Activated T-helper 1 cell treated with Interleukin-2 at 50 U/mL for 16 hours (primary cell): ENCODE measurements at places on chromosomes 4 and X.

DNA sequence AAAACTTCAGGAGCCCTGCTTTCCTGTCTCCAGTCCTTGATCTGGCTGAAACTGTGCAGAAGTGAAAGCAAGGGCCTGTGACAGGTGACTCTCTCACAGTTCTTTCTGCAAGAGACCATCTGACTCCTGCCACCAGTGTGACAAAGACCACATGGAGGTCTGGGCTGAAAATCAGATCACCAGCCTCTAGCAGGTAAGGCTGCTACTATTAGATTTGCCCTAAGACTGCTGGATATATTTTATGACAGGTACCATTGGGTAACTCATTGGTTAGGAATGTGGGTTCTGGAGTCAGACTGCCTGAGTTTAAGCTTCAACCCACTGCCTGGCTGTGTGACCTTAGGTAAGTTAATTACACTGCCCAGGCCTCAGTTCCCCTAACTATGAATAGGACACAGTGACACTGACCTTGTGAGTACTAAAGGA is 163.3 kb upstream of the SLC7A11 start:
- no peak for DNase-seq

DNA sequence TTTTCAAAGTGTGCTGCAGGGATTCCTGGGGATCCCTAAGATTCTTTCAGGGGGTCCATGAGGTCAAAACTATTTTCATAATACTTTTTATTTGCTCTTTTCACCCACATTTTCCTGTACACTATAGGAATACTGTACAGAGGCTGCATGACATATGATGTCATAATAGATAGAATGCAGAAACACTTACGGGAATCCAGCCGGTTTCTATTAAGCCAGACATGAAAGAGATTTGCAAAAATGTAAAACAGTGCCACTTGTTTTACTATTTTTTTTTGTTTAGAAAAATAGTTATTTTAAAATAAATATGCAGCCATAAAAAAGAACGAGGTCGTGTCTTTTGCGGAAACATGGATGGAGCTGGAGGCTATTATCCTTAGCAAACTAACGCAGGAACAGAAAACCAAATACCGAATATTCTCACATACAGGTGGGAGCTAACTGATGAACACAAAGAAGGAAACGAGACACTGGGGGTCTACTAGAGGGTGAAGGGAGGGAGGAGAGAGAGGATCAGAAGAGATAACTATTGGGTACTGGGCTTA is 5.0 kb downstream of the ZFX start:
- DNase-seq, result no peak

GRCh38 chr4:81405900-81406401 is 65.8 kb downstream of the RASGEF1B start:
- DNase-seq, result no peak

GRCh38 chr4:17448689-17449088 is 63.2 kb downstream of the QDPR start:
- no peak for DNase-seq

DNA sequence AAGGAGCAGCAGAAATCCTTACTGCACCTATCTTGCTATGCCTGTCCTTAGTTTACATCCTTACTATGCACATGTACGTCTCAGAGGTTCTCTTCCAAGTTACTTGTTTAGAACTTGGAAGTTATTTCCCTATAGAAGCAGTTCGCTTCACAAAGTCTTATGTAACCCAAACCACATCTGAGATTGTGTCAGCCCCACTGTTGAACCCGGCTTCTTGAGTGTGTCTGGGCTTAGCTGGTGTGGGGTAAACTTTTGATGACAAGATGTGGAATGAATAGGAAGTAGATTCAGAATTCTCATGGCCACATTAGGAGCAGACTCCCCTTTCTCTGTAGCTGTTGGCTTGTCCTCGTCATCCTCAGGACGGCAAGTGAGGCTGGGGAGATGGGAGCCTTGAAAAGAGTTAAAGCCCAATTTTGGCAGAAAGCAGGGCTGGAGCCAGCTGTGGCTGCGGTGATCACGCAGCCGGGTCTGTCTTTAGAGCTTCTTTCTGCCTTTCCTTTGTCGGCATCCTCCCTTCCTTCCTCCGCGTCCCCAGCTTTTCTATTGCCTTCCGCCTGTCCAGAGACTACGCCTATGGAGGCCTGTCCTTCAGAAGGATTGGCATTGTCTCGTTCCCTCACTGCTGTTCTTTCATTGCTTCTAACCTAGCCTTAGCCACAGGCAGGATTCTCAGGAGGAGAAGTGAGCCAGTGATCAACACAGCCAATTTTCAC is 23.0 kb upstream of the LIMCH1 start:
- DNase-seq, result no peak

DNA sequence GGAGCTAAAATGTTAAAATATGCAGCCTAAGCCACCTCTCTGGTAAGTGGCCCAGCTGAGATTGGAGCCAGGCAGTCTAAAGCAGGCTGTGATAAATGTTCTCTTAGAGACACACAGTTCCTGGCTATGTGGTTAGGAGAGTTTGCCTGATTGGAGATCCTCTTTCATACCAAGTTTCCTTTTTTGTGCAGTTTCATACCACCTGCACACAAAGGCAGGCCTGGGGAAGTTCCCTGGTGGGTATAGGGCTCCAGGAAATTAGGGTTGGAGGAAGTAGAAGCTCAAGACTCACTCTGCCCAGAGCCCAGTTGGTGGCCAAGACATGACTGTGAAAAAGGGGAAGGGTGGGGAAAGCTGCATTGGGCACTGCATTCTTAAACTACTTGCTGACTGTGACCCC is 16.9 kb downstream of the CYBB start:
- DNase-seq, result no peak

DNA sequence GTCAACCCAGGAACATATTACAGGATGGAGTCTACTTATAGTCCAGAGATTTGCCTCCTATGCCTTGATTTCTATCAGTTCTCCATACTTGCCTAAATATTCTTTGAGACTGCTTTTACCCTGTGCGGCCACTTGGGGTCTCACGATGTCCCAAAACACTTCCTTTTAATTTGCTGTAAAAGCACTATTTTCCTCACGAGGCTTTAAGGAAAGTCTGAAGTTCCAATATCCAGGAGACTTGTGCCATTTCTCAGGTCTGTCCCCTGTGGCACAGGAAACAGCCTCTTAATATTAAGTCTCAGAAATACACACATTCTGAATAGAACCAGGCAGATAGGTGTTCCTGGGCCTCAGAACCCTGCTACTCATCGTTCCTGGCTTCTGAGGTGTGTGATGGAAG is 142.9 kb downstream of the TMEM164 start:
- DNase-seq, result no peak

DNA sequence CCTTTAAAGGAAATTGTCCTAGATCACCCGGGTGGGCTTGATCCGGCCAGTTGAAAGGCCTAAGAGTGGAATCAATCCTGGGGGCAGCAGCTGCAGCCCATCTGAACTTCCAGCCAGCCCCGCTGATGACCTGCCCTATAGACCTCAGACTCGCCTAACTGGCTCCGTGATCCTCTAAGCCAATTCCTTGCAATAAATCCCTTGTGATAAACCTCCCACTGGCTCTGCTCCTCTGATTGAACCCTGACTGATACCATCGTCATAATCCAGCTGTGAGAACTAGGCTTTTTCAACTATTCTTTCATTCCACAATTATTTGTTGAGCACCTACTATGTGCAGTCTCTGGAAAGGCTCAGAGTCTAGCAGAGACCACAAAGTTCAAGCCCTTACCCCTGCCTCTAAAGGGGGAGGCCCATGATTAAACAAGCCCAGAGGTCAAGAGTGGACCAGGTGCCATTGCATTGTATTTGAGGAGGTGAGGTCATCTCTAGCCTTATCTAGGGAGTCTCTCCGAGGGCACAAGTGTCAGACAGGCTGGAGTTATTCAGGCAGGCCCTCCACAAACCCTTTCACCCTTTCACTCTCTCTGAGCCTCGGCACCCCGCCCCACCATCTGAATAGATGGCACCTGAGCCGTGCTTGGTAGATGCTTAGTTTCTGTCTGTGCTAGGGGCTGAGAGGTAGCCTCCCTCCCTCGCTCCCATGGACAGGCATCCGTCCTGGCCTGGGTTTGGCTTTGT is 20.5 kb upstream of the GPR78 start:
- DNase-seq, result no peak

GRCh38 chrX:2548711-2549423 is 48.1 kb upstream of the DHRSX start:
- no peak for DNase-seq

DNA sequence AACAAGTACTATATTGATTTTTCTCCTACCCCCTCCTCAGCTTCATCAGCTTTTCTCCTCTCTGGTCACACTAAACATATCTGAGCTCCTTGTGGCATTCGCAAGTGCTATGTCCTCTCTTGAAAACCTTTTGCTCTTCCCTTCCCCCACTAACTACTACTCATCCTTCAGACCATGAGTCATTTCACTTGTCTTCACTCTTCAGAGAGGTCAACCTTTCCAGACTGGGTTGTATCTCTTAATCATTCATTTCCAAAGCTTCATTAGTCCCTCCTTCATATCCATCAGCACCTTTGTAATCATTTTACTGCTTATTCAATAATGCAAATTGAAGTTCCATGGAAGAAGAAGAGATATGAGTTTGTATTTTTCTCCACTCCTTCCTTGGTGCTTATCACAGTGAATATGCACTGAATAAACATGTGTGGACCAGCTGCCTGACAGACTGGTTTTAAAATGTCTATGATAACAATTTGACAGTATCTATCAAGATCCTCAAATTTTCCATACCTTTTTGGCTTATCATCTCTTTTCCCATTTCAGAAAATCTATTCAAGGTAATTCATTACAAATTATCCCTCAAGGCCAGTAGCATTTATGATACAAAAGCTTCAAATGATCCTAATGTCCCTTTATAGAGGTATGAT is 28.4 kb downstream of the DDX60L start:
- no peak for DNase-seq

DNA sequence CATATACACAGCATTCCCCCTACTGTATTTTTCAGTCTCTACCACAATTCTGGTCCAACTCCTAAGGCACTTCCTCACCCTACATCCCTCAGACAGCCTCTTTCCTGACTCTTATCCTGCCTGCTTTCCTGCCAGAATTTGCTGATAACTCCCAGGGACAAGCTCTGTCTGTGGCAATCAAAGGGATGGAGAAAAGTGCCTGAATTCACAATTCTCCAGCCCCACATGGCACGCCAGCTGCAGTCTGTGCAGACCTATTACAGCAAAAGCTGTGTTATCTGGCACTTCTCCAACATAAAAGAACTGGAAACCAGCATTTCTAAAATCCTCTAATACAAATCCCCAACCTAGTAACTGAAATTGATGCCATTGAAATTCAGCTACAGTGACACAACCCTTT is 404.8 kb downstream of the KLHL13 start:
- no peak for DNase-seq

GRCh38 chrX:132858018-132858417 is 100.4 kb downstream of the HS6ST2 start:
- DNase-seq, result no peak

- no peak for DNase-seq
These were observed 18.2 kb upstream of the ABLIM2 start for GRCh38 chr4:8176547-8177399.

DNA sequence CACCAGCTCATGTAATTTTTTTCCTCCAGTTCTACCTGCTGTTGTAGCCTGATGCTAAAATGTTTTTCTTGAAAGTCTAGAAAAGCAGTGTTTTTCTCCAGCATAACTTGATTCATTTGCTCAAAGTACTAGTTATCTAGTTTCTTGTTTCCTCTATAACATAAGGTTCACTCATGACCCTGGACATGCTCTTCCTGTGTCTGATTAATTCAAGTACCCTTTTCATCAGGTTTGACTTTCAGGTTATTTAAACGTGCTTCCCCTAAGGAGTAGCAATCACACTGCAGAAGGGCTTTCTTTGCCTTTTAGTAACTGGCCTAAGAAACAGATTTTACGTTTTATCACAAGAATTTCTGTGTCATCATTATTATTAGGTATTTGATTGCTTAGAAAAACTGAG is 66.8 kb upstream of the EGFL6 start:
- DNase-seq, result no peak

DNA sequence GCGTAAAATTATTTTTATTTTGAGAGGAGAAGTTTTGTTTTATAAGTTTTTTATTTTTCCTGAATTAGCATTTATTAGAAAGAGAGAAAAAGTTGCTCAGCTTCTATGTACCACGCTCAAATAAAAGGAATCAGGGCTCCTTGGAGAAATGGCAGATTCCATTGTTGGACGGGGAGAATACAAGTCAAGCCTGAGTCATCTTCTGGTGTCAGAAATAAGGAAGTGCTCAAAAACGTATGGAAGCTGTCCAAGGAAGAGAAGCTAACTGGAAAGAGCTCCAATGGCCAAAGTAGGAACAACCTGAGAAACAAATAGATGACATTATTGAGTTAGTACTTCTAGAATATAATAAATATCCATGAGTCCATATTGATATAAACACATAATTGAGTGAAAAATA is 89.3 kb upstream of the NEIL3 start:
- DNase-seq, result no peak

DNA sequence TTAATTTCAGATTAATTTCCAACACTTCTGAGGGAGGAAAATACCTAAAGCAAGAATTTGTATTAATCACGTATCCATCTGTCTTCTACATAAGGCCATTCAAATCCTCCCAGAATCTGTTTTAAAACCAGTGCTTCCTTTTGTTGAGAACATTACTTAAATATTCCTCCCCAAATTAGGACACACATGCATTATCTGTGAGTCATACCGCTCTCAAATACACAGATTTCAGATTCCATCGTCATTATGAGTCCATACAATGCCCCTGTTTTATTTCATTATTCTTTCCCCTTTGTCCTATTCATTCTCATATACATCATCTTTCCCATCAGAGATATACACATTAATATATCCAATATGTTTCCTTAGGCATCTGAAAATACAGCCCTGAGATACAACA is 57.3 kb upstream of the PRSS12 start:
- no peak for DNase-seq

GRCh38 chr4:15469402-15470127 is at the start of gene CC2D2A:
Gene CC2D2A, plus strand, starts transcription at chr4:15469882. Its CDS starts 6,051 bp downstream, at chr4:15475933.
- DNase-seq, result no peak

DNA sequence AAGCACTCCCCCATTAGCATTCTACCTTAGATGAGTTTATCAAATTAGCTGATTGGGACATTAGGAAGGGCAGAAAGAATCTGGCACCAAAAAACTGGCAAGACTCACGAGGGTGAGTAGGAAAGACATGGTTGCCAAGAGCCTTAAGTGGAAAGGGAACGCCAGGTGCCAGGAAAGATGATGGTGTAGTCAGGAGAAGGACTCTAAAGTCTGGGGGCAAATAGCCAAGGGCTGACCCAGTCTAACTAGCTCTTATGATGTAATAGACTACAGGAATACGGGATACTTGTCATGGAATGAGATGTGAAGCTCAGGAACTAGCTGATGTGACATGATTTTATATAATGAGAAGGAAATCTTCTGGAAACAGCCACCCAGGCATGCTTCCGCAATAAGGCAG is 94.8 kb downstream of the MBNL3 start:
- DNase-seq, result no peak

- DNase-seq, result no peak
These were observed 36.6 kb downstream of the ANAPC10 start for GRCh38 chr4:145061318-145061920.

DNA sequence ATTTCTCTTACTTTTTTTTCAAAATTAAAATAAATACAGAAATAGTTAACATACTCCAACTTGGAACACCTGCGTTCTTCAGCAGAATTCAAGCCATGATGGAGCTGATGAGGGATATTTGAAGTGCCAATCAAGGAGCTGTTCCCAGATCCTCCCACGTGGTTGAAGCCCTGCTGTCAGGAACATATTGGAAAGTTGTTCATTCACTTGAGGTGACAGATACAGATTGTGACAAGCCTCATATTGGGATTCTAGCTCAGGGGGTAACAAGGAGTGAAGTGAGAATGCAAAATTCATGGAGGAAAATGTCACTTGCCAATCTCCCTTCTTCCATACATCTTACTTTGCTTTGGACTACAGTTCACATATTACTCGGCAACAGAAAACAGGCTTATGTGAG is 2670.8 kb downstream of the PCDH7 start:
- DNase-seq, result no peak
